ENCODE measurements at places on chromosomes 5 and 9.

DNA sequence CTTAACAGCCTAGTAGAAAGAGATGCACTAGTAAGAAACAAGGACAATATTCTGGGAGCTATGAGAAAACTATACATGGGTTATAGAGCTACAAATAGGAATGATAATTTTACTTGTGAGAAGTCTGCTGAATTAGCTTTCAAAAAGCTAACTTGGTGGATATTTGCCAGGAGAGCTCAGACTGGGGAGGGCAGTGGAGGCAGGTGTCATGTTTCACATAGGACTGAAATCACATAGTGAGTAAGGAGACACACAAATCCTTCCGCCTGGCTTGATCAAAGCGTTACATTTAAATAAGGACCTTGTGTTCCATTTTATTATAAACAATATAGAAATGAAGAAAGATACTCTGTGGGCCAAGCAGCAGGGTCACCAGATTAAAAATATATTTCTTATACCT is 235.0 kb downstream of the ISL1 start:
- no peak for DNase-seq

- no peak for DNase-seq
Measured at GRCh38 chr5:153641183-153641688, 150.8 kb downstream of the GRIA1 start.

- DNase-seq, result no peak
Measured at GRCh38 chr5:104909803-104910202, 1347.2 kb upstream of the NUDT12 start.

GRCh38 chr9:13128266-13128860 is 151.1 kb downstream of the MPDZ start:
- DNase-seq, result no peak

GRCh38 chr5:19241690-19242089 is 746.3 kb downstream of the CDH18 start:
- no peak for DNase-seq

DNA sequence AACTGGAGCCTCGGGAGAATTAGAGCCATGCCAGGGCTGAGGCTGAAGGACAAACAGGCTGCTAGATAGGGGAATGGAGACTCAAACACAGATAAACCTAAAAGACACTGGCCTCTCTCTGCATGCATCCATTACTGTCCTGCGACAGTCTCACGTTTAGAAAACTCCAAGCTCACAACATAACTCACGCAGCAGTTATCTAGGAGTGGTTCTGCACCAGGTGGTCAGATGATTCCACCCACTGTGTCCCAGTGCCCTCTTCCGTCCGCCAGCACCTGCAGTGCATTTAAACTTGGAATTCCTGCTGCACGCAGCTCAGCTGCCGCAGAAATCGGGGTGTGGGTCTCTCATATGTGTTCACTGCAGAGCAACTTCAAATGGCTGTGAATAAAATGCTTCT is 272.6 kb upstream of the IRX2 start:
- DNase-seq, result peak; percentile 10

- no peak for DNase-seq
Measured at GRCh38 chr9:122109035-122109813, 16.1 kb upstream of the TTLL11 start.

- no peak for DNase-seq
Measured at GRCh38 chr9:78210841-78211301, 25.0 kb upstream of the CEP78 start.

DNA sequence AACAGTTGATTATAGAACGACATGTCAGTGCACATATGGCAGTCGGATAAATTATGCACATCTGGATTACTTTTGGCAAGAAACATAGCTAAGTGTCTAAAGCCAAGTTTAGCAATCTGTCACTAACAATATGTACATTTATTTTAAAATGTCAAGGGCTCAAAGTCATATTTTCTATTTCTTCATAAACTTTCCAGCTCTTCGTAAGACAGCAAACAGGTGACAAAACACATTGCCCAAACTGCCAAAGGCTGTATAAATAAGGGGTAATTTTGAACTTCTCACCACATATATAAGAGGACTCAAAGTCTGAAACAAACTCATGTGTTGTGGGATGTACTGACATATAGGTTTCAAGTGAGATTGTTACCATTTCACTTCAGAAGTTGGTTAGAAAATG is 237.2 kb downstream of the ARL15 start:
- DNase-seq, result no peak

- DNase-seq, result no peak
Measured at GRCh38 chr5:74526111-74526510, 114.4 kb downstream of the ENC1 start.

GRCh38 chr5:149388498-149389190 is 9.6 kb upstream of the IL17B start:
- no peak for DNase-seq

- no peak for DNase-seq
Measured at GRCh38 chr5:160237571-160238093, 8.3 kb downstream of the FABP6 start.

DNA sequence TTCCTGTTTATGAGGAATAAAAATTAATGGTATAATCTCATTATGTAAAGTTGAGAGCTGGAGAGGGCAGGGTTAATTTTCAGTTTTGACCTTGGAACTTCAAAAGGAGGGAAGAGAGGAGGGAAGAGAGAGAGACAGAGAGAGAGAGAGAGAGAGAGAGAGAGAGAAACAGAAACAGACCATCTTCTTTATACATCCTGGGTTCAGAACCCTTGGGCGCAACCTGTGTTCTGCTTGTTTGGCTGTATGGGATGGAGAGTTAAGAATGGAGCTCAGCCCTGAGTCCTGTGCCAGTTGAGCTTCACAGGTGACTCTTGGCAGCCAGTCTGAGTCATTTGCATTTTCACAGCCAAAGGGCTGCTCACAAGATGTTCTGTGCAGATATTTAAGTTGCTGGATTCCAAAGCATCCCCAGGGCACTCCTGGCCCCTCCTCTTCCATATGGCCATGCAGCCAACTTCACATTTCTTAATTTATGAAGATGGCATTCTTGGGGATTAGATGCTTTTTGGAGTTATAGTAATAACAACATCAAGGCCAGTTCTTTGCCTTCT is 143.5 kb downstream of the CARTPT start:
- DNase-seq, result no peak

- DNase-seq, result no peak
Measured at GRCh38 chr9:74755355-74755754, 132.4 kb downstream of the TRPM6 start.

DNA sequence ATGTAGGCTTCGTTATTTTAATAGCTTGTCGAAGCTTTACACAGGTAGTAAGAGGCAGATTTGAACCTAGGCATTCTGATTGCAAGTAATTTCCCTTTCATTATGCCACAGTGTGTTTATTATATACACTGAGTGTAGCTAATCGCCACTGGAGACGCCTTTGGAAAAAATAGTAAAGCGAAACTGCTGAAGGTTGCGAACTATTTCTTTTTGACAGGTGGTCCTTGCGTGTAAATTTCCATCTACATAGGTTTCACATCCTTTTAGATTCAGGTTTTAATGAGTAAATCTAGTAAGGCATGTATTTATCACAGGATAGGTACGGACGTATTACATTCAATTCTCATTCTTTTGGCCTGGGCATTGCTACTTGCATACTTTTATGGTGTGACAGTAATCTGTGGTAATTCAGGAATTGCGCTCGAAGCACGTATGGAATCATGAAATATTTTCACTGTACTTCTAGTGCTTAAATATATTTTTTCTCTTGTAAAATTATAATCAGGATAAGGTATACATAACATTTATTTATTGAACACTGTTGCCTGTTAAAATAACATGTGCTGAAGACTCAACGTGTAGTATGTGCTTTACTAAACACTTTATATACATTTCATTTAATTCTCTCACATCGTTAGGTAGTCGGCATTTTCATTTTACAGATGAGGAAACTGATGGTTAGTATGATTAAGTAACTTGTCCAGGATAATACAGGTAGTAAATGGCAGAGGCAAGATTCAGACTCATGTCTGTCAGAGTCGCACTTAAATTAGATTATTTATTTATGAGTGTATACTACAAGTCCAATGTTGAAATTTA is 1.8 kb downstream of the MARCHF6 start:
- DNase-seq, result no peak

DNA sequence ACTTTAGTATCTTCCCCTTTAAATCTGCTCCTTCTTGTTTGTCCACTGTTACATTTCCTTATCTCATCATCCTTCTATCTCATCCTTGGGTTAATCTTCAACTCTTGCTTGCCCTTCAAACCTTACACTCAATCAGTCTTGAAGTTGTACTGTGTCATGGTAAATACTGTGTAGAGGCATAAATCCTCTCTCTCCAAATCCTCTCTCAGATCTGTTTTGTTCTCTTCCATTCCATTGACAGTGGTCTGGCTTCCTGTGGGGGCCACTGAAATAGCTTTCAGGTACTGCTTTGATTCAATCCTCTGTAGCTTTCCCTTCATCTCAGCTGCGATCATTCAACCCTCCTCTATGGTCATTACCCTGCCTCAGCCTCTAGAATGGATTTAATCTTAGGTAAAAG is 104.0 kb downstream of the PLCXD3 start:
- no peak for DNase-seq

DNA sequence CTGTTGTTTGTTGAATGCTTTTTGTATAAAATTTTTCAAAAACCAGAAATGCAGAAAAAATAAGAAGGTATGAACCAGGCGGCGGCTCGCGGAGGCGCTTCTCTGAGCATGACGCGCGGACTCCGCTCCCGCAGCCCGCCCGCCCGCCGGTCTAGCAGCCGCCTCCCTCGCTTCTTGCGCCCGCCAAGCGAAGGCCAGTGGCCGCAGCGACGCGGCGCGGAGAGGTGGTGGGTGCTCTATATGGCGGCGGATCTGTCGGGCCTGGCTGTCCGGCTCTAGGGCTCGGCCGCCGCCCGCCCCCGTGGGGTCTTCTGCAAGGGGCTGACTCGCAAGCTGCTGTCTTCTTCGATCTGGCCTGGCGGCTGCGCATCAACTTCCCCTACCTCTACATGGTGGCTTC is 93.8 kb downstream of the ANKRD18A start:
- DNase-seq, result no peak

GRCh38 chr5:139138109-139138508 is 60.1 kb downstream of the SIL1 start:
- no peak for DNase-seq

GRCh38 chr9:137358126-137358525 is 56.1 kb upstream of the NRARP start:
- no peak for DNase-seq

GRCh38 chr9:5043381-5043780 is 58.3 kb downstream of the JAK2 start:
- no peak for DNase-seq

GRCh38 chr5:59268756-59269415 is 624.6 kb downstream of the PDE4D start:
- no peak for DNase-seq

GRCh38 chr9:107739601-107740082 is 250.1 kb upstream of the KLF4 start:
- peak; percentile 78 for DNase-seq

GRCh38 chr5:19322716-19323485 is 665.1 kb downstream of the CDH18 start:
- no peak for DNase-seq

- peak; percentile 53 for DNase-seq
Measured at GRCh38 chr9:121498487-121499176, 1.0 kb downstream of the GGTA1 start.

GRCh38 chr9:100595391-100596199 is 17.7 kb downstream of the CAVIN4 start:
- peak; percentile 56 for DNase-seq

- DNase-seq, result no peak
Measured at GRCh38 chr9:20280330-20280729, 342.0 kb downstream of the MLLT3 start.

GRCh38 chr5:116883875-116884274 is 309.3 kb upstream of the SEMA6A start:
- no peak for DNase-seq
